Mesenteric fat pad (tissue), 1 donor: ENCODE measurements at places on chromosomes 6 and 20. TPM values are rescaled to one million over a fixed set of nuclear protein-coding genes. Genes with fewer than 3 reads are reported as not detected.

DNA sequence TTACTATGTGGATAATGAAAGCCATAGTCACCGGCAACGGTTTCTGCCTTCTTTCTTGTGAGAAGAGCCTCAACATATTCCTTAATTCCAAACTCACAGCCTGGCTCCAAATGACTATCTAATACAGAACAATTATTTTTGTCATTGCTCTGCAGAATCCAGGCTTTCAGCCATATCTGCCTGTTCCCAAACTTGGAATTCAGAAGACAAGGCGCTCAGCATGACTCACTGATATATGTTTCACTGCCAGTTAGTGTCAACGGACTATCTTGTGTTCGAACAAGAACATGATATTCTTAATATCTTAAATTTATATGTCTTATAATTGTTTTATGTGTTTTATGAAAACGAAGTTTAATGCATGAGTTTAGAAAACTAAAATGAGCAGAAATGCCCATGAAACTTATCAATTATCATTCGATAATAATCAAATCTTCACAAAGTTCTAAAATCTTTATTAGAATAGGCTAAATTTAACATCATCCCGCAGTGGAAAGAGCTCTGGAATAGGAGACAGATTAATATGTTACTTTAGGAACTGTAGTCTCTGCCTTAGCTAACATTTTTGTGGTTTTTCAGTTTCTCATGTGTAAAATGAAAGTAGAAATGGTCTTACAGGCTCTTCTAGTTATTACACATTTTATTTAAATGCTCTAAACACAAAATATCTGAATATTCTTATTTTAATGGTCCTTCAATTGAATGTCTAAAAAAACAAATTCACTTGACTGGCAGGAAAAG, 669.3 kb upstream of the GJE1 start:
- no peak for DNase-seq

DNA sequence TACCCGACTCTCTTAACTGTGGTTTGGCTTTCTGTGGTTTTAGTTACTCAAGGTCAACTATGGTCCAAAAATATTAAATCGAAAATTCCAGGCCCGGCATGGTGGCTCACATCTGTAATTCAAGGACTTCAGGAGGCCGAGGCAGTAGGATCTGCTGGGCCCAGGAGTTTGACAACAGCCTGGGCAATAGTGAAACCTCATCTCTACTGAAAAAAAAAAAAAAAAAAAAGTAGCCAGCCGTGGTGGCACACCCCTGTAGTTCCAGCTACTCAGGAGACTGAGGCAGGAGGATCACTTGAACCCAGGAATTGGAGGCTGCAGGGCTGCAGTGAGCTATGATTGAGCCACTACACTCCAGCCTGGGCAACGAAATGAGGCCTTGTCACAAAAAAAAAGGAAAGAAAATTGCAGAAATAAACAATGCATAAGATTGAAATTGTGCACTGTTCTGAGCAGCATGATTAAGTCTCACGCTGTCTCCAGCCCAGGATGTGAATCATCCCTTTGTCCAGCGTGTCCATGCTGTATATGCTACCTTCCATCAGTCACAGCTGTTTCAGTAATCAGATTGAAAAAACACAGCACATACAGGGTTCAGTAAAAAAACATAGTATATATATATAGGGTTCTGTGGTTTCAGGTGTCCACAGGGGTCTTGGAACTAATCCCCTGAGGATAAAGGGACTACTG, 40.7 kb downstream of the RGS17 start:
- no peak for DNase-seq

MUC21 gene
- total RNA-seq: not detected

GRCh38 chr6:160300076-160300695, 41.6 kb upstream of the SLC22A2 start:
- no peak for DNase-seq

DNA sequence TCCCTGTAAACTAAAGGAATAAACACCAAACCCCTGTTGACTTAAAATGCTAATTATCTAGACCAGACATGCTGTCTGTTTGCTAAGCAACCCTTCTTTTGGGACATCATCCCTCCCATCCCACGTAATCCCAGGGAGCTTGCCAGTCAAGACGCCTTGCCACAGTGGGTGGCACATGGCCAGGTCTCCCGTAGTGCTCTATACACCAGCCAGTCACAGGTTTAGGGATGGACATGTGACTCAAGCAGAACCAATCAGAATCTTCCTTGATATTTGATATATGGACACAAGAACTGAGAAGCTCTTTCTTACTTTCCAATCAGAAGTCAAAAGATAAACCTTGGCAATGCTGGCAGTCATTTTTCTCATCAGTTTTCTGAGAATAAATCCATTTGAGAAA, 60.0 kb downstream of the CNKSR3 start:
- DNase-seq: no peak

WFDC10B gene
- not detected for total RNA-seq

DNA sequence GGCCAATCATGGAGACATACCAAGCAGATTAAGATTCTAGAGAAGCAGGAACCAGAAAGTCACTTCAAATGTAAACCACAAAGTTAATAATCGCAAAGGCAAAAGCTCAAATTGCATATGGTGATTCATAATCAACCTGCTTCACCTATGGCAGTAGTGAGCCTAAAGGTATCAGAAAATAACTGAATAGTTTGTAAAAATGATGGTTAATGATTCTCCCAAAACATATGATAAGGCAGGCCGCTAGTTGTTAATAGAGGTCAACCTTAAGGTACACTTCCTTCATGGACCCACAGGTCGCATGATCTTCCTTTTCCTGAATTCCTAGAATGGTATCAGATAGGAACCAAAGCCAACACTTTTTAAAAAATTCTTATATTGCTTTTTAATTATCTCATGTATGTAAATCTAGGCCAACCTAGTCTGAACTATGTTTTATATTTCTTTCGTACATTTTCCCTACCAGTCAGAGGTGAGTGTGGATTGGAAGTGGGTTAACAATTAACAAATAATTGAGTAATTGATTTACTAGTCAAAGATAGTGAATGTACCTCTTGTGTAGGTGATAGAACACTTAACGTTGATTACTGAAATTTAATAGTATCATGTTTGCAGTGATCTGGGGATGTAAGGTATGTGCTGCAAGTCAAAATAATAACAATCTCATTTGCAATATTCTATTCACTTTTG, 16.4 kb downstream of the TAAR2 start:
- DNase-seq: no peak

- peak; percentile 85 for DNase-seq
Measured at GRCh38 chr6:16334671-16335070, 96.3 kb downstream of the GMPR start.

- no peak for DNase-seq
Measured at GRCh38 chr20:37276494-37277252, 12.8 kb upstream of the MANBAL start.

GRCh38 chr6:3236005-3236404, 8.6 kb upstream of the TUBB2B start:
- no peak for DNase-seq

DNA sequence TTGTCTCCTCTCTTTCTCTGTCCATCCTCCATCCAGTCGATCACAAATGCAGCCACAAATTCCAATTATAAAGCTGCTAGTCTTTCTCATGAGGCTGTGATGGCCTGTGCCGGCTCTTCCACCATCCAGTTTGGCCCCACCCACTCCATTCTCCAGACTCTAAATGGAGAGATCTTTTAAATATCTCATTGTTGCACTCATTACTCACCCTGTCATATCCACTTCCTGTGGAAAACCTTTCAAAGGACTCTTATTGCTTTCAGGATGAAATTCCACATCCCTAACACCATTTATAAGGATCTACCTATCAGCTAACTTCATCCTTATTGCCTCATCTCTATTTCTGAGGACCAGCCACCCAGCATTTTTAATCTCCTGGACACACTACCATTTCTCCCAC, 70.6 kb downstream of the NRN1 start:
- no peak for DNase-seq

GRCh38 chr20:56522311-56522710, 2.2 kb upstream of the FAM209A start:
- no peak for DNase-seq

- no peak for DNase-seq
Measured at GRCh38 chr6:11426571-11426970, 111.0 kb upstream of the TMEM170B start.

DNA sequence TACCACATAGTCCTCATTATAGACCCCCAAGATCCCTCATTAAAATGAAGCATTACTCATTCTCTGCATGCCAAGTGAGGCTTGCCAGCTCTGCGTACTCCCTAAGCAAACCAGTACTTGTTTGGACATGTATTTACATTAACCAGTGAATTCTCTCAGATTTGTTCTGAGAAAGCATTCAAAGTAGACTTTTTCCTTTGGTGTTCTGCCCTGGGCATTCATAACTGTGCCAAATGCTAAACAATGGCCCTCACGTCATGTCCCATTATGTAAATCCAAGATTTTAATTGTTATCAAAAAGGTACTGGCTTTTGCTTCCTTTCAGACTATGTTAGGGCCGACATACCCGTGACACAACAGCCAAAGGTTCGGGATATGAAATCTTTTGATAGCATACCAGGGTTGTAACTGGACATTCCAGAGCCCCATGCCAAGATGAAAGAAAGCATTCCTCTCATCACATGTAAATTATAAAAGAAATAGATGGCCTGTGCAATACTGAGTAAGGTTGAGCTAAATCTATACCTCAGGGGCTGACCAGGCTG, 164.2 kb downstream of the ADAT2 start:
- no peak for DNase-seq
